EL (cell line): ENCODE measurements at places on chromosomes 5 and 9.

GRCh38 chr9:135135171-135135928, 47.9 kb downstream of the OLFM1 start:
- no peak for DNase-seq

DNA sequence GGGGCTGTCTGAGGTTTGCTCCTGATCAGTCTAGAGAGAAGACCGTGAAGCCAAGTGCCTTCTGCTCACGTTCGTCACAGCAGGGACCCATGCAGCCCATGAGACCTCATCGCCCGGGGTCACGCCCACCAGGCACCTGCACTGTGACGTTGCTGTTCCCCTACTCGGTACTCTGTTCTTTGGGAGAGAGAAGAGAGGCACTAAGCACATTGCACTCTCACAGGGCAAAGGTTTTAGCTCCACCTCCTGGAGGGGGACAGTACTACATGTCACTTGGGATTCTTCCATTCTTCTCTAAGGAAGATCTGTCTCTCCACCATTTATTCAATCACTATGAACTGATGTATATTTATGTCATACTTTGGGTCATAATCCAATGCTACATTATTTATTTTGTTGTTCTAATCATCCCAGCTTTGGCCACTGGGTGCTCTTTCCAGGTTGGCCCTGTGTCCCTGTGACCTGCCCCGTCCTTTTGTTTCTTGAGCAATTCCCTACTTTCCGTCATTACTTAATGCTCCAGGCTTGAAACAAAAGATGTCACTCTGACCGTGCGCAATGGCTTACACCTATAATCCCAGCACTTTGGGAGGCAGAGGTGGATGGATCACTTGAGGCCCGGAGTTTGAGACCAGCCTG, 31.4 kb upstream of the BRD3 start:
- peak; percentile 48 for DNase-seq

DNA sequence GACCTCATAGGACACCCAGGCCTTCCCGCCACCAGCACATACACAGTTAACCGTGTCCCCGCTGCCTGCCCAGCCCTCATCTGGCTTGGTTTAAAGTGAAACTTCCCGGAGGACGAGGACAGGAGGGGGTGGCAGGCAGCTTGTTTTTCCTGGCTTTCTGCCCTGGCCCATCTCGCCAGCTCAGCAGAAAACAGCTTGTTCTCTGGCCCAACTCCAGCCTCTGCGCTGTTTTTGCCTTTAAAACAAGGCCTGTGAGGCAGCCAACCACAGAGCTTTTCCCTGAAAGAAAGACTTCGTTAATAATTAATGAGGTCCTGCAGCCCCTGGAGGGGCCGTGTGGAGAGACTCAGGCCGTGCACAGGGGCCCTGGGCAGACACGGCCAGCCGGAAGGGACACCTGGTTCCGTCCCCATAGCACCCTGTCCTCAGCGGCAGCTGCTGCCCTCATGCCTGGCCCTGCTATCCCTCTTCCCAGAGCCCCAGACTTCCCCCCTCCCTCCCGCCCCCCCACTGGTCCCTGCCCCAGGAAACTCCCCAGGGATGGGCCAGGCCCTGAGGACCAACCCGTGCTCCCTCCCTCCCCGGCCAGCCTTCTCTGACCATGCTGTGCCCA, 108.7 kb downstream of the RXRA start:
- peak; percentile 95 for DNase-seq

DNA sequence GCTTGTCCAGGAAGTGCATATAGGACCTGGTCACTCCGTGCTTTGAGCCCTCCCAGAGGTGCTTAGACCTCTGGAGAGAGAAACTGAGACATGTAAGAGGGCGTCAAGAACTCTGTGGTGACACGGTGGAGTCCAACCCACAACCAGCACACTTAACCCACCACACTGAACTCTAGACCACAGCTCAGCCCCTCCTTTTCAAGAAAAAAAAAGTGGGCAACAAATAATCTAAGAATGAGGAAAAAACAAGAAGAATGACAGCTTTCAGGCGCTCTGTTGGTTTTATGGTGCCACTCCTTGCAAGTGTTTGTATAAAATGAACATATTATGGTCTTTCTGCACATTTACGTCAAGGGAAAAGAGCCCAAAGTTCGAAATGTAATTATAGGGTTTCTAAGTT, 50.2 kb upstream of the SNAPC3 start:
- no peak for DNase-seq

- no peak for DNase-seq
Observed at GRCh38 chr9:76475686-76476085, 16.7 kb downstream of the GCNT1 start.

- no peak for DNase-seq
Observed at GRCh38 chr9:79120533-79120932, 451.2 kb upstream of the TLE4 start.

DNA sequence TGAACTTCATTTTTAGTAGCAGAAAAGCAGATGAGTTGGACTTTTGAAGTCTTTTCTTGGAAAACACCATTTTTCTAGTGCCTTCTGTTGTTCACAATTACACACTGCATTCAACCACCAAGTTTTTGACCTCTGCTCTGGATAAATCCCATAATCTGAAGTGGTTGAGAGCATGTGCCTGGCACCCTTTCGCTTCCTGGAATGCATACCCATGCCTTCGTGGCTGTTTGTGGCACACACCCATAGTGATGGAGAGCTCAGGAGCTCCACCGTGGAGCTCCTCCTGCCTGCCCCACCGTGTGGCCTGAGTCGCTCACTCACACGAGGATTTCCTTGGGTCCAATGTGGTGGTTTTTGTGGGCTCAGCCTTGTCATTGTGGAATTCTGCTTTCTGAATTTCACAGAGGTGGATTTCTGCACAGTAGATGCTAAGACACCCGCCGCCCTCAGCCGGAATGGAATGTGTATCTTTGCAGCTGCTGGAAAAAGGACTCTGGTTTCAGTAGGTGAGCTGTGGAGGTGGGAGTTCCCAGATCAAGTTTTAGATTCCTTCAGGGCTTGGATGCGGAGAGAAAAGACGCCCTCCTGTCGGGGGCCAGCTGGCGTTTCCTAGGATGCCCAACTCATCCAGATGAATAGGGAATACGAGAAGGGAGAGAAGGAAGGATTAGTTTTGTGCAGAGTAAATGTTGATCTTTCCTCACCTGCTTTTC, 500.4 kb downstream of the IRX1 start:
- DNase-seq: no peak

- DNase-seq: no peak
Observed at GRCh38 chr5:57778501-57779091, 296.0 kb upstream of the ACTBL2 start.

GRCh38 chr9:22446589-22446949, at the start of gene DMRTA1:
TSS of gene DMRTA1 (plus strand) at chr9:22446824. CDS start at chr9:22447066, 242 bp downstream.
- peak; percentile 71 for DNase-seq

- peak; percentile 85 for DNase-seq
Observed at GRCh38 chr5:158390577-158390976, 531.6 kb upstream of the CLINT1 start.

- DNase-seq: peak; percentile 78
Observed at GRCh38 chr5:73654171-73654811, 28.3 kb downstream of the ARHGEF28 start.

GRCh38 chr5:132215329-132215728, 12.3 kb downstream of the P4HA2 start:
- DNase-seq: peak; percentile 98

- DNase-seq: peak; percentile 79
Observed at GRCh38 chr5:152688561-152689249, 283.6 kb upstream of the NMUR2 start.

DNA sequence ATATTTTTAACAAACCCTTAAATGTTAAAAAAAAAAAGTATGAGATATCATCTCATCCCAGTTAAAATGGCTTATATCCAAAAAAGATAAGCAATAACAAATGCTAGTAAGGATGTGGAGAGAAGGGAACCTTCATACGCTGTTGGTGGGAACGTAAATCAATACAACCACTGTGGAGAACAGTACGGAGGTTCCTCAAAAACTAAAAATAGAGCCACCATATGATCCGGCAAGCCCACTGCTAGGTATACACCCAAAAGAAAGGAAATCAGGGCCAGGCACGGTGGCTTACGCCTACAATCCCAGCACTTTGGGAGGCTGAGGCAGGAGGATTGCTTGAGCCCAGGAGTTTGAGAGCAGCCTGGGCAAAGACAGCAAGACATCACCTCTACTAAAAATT, 3.0 kb downstream of the MTMR12 start:
- DNase-seq: no peak

DNA sequence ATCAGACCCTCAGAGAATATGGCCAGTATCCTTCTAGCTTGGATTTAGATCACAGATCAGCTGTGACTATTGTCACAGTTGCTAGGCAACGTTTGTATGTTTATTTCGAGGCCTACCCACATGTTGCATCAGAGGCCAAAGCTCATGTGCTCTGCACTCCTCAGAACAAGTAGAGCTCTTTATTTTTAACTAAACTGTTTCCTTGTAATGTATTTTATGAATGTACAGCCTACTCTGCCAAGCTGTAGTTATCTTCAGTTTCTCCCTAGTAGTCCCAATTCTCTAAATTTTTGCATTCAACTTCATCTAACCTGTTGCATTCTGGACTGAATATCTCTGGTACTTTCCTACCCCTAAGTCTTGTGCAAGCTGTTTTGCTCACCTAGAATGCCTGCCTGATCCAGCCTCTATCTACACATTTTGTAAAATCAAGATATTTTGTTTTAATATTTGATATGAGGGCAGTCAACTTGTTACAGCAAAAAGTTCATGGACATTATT, 52.8 kb downstream of the CAST start:
- DNase-seq: peak; percentile 62

DNA sequence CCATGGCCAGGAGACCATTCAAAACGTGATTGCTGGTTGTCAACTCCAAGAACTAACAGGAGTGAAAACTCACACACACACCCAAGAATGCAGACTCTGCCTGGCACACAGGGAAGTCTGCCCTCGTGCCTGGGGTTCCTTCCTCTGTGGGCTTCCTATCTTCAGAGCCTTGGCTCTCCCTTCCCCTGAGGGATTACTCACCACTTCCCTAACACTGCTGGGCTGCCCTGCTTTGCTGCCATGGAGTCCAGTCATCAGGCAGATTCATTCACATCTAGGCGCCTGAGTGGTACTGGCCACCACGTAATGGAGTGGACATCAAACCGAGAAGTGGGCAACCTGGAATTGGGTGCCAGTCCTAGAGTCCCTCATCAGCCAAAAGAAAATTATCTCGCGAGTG, 76.4 kb upstream of the PRSS3 start:
- peak; percentile 52 for DNase-seq

GRCh38 chr9:84000186-84000585, 19.6 kb downstream of the RMI1 start:
- DNase-seq: no peak

- peak; percentile 24 for DNase-seq
Observed at GRCh38 chr5:60541980-60542379, 158.0 kb downstream of the DEPDC1B start.

GRCh38 chr5:94779684-94780083, 161.2 kb downstream of the SLF1 start:
- DNase-seq: no peak

DNA sequence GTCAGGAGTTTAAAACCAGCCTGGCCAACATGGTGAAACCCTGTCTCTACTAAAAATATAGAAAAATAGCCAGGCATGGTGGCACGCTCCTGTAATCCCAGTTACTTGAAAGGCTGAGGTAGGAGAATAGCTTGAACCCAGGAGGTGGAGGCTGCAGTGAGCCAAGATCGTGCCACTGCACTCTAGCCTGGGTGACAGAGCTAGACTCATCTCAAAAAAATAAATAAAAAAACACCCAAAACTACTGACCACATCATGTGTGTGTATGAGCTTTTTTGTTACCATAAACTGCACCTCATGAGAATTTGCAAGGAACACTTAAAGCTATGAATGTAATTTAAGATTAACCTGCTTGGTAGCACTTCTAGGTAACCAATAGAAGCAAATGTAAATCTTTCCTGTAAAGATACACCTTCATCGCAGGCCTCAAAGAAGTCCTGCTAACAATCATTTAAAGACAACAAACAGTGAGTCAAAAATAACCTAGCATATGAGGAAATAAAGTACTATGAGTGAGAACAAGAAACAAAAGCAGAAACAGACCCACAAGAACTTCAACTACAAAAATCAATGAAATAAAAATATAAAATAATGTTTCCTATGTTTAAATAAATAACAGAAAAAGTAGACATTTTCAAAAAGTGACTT, 13.0 kb downstream of the SLC38A9 start:
- no peak for DNase-seq
